Activated gamma-delta T cell treated with Interleukin-2 at 50 U/mL for 16 hours (primary cell): ENCODE measurements at places on chromosomes 5 and 9.

DNA sequence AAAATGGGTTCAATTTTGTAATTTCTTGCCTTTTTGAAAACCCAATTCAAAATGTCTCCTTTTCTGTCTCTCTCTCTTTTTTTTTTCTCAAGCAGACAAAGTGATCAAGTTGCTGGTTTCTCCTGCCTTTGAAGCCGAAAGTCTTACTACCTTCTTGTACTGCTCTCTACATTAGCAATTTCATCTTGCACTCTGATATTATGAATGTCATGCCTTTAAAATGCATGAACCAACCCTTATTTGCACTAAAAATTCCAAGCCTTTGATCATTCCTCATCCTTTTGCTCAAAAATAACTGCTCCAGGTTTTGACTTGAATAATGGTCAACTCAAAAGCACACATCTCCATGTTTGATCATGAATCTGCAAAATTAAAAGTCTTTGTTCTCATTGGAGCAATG is 125.2 kb downstream of the CETN3 start:
- no peak for DNase-seq

- no peak for DNase-seq
These were observed 4.7 kb upstream of the PDLIM7 start for GRCh38 chr5:177501874-177502678.

DNA sequence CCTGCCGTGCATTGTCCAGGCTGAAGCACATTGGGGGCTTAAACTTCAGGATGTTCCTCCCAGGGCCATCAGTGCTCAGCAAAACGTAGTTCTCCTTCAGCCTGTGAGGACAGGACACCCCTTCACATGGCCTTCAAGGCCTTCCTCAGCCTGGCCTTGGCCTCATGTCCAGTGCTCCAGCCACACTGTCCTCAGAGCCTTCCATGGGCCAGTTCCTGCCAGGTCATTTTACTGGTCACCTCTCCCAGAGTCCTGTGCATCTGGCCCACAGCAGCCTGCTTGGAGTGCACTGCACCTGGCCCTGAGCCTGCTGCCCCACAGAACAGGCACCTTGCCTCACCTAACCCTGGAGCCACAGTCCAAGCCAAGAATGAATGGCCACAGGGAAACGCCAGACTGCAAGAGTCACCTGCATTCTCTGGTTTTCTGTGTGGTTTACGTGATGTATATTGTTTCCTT is 8.7 kb downstream of the HNRNPAB start:
- no peak for DNase-seq

DNA sequence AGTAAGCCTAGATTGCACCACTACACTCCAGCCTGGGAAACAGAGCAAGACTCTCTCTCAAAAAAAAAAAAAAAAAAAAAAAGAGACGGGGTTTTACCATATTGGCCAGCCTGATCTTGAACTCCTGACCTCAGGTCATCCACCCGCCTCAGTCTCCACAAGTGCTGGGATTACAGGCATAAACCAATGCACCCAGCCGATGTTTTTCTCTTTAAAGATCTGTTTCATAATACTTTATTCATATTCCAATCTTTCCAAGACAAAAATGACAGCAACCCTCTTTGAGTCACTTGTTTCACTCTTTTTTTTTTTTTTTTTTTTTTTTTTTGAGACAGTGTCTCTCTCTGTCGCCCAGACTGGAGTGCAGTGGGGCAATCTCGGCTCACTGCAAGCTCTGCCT is 13.6 kb upstream of the LMNB1 start:
- no peak for DNase-seq

GRCh38 chr5:124980163-124980941 is 233.9 kb upstream of the ZNF608 start:
- DNase-seq = no peak

GRCh38 chr9:81474125-81474524 is 215.2 kb downstream of the TLE1 start:
- DNase-seq = no peak

GRCh38 chr9:5841771-5842573 is 9.1 kb upstream of the ERMP1 start:
- DNase-seq = peak; percentile 66

- DNase-seq = peak; percentile 43
These were observed 28.8 kb downstream of the LPCAT1 start for GRCh38 chr5:1494780-1495524.

DNA sequence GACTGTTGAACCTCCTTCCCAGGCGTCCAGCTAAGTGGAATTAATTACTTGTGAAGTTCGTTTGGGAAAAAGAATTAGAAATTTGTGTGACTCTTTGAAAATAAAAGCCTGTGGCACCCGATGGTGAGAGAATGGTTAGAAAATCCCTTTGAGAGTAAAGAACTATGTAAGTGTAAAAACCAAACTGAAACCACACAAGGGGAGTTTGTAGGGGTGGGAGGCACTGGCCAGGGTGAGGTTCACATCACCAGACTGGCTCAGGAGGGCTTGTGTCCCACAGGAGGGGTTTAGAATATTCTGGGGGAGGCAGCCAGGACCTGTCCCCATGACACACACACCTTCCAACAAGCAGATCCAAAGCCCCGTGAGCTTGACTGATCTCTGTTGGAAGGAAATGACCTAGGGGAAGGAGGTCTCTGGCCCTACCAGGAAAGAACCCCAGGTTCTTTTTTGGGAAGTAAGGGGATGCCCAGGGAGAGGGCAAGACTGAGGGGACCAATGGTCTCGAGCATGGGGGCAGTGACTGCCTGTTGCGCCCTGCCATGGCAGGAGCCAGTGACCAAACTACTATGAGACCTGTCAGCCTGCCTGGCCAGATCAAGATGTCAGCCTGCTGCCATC is 4.3 kb downstream of the SPATA24 start:
- DNase-seq = no peak

- DNase-seq = no peak
These were observed 51.2 kb upstream of the PALM2AKAP2 start for GRCh38 chr9:109728686-109729300.

GRCh38 chr9:99365233-99365980 is 143.3 kb downstream of the SEC61B start:
- no peak for DNase-seq

- DNase-seq = no peak
These were observed 194.5 kb downstream of the ARL15 start for GRCh38 chr5:54115735-54116403.

DNA sequence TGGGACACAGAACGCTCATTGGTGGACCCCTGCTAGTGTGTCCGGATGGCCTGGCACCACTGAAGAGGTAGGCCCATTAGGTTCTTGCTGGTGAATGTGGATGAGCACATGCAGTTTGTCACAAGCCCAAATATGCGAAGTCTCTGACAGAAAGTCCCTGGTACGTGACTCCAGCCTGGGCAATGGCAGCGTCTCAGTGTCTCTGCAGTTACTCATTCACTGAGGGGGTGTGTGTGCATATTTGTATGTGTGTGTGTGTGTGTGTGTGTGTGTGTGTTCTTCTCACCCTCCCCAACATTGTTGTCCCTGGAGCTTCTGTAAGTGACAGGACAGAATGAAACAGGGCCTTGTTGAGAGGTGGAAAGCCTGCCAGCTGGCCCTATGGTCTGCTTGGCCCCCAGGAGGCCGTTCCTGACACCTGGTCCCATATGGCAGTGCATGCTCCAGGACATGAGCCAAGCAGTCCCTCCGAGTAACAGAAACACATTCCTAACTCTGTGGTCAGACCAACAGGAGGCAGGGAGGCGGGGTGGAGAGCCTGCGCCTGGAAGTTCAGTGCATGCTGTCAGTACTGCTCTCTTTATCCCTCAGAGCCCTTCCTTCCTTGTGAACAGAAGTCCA is 169.9 kb downstream of the SLC28A3 start:
- DNase-seq = no peak

- no peak for DNase-seq
These were observed 101.7 kb upstream of the SARDH start for GRCh38 chr9:133839822-133840329.

DNA sequence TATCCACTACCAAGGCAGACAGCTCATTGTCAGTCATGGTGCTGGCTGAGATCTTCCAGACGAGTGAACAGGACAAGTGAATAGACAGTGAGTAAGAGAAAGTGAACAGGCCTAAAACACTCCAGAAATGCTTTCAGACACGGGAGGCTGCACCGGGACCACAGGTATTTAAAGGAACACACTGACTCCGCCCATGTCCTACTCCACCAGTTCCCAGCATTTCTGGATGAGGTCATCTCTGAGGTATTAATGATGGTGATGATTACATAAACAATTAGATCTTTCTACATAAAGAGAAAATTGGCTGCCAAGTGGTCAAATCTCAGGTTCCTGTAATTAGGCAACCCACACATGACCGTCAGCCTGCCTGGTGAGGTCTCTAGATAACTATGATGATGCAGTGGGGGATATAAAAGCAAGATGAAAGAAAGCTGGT is at the start of gene ACTBL2:
TSS of gene ACTBL2 (minus strand) at position 141 of the 436 bp plus-strand sequence. CDS start at position 37, 104 bp downstream.
- no peak for DNase-seq

DNA sequence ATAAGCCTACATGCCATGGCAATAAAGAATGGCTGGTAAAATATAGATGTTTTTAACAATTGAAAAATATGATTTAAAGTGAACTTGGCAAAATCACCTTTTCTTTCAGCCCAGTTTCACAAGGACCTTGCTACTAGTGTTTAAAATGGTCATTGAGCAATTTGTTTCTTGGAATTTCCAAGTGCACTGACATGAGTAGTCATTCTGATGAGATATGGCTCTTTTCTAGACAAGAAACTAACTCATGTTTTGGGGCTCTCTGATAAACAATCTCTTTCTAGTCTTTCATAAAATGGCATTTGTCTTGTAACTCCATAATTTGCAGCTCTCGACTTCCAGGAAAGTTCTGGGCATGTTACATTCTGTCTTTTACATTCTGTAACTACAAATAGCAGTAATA is 176.8 kb downstream of the NR2F1-AS1 start:
- DNase-seq = no peak

DNA sequence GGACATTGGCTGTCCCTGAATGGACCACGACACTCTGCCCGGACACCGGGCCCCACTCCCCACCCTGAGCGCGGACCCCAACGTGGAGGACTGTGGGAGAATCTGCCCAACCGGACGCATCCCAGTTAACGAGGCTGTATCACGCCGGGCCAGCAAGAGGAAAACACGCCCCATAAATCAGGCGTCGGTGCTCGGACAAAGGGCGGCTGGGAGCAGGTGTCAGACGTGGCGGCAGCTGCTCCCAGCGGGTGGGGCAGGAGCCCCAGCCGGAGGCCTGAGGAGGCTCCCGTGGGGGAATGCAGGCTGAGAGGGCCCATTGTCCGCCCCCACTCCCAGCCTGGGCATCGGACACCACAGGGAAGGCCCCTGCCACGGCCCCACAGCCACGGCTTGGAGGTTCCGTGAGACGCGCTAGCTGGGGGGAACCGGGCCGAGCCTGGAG is 19.2 kb downstream of the NOTCH1 start:
- DNase-seq = no peak

- no peak for DNase-seq
These were observed 176.4 kb downstream of the FGF18 start for GRCh38 chr5:171595801-171596231.

DNA sequence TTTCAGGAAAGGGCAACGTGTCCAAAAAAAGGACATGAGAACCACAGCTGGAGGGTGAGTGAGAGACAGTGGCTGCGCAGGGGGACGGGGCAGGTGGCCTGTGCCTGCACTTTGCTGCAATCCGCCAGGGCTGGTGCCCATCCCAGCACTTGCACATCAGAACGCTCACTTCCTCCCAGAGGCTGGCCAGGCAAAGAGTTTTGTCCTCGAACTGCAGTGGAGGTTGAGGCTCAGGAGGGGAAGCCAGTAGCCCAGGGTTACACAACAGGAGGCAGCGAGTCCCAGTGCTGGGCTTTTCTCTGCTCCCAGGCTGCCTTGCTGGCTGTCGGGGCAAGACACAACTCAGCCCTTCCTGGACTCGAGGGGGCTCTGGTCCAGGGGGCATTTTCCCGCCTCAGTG is 33.1 kb downstream of the CRB2 start:
- no peak for DNase-seq

GRCh38 chr5:102539996-102540728 is 41.4 kb upstream of the SLCO6A1 start:
- no peak for DNase-seq

GRCh38 chr5:116529615-116530014 is 45.0 kb downstream of the SEMA6A start:
- no peak for DNase-seq

GRCh38 chr9:98323051-98323830 is 67.8 kb upstream of the TBC1D2 start:
- DNase-seq = no peak

DNA sequence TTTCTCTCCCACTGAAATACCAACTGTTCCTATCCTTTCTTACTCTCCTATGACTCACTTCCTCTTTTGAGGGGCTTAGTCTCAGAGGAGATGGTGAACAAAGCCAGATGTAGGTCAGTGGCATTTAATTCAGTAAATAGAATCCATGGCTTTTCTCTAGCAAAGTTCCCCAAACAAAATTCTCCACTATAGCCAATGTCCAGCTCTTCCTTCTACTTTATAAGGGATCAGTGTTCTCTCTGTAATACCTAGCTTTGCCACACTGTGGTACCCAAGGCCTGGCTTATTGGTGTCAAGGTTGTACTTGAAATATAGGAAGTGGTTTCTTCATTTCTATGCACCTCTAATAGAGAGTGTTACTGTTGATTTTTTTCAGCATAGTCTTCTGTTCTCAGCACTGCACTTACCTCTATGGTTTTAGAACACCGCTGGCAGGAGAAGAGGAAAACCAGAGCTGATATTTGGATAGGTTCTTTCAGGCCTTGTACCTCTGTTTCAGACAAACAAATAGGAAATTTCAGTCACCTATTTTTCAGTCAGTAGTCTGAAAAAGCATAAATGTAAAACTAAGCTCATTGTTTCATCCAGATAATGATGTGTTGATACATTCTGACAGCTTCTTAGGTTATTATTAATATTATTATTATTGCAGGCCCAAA is 40.6 kb upstream of the ITGA2 start:
- peak; percentile 42 for DNase-seq

DNA sequence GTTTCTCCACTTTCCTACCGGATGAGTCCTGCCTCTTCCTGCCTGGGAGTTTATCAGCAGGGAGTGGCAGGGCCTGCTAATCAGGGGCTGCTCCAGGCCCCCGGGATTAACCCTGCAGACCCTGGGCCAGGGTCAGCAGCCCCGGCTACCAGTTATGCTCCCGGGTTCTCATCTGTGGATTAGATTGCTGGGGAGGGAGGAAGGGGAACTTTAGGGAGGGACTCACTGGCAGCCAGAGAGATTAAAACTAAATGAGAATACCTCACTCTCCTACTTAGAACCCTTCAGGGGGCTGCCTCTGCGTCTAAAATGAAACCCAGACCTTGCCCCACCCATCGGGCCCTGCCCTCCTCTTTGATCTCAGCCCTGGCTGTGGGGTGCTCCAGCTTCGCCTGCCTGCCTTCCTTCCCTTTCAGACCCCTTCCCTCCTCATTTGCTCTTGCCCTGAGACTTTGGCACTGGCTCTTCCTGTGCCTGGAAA is 130.5 kb upstream of the HAND1 start:
- no peak for DNase-seq

- no peak for DNase-seq
These were observed 641.8 kb downstream of the TLE4 start for GRCh38 chr9:80213613-80214012.
